ENCODE measurements at places on chromosomes 1 and 21. TPM values are rescaled to one million over a fixed set of nuclear protein-coding genes. Genes with fewer than 3 reads are reported as not detected.

The CD1D gene
- polyA plus RNA-seq, result 1.3 TPM

The DCST2 gene
- polyA plus RNA-seq, result 0.63 TPM

The MYOCOS gene
- polyA plus RNA-seq, result not detected

The TIE1 gene
- 42.5 TPM for polyA plus RNA-seq

The SELP gene
- polyA plus RNA-seq, result 1.2 TPM

DNA sequence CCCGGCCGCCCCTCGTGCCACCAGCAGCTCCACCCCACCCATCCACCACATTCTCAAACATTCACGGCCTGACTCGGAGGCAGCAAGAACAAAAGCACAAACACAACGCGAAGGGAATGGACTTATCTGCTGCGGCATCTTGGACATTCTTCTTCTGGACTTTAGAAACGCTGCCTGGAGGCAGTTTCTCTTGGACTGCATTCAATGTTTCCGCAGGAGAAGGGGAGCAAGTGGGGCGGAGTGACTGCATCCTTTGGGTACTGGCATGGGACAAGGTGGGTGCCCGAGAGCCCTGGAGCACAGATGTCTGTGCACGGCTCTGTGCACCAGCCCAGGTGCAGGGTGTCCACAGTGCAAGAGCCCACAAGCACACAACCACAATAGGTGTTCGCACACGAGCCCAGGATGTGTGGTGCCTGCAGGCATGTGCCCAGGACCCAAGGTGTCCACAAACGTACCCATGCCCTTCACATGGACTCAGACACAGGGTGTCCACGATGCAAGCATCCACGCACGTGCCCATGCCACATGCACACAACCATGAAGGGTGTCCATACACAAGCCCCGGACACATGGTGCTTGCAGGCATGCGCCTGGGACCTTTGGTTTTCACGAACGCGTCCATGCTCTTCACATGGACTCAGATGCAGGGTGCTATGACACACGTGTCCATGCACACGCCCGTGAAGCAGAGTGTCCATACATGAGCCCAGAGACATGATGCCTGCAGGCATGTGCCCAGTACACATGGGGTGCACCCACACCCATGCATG, 53.6 kb downstream of the WNT9A start:
- DNase-seq, result no peak

DNA sequence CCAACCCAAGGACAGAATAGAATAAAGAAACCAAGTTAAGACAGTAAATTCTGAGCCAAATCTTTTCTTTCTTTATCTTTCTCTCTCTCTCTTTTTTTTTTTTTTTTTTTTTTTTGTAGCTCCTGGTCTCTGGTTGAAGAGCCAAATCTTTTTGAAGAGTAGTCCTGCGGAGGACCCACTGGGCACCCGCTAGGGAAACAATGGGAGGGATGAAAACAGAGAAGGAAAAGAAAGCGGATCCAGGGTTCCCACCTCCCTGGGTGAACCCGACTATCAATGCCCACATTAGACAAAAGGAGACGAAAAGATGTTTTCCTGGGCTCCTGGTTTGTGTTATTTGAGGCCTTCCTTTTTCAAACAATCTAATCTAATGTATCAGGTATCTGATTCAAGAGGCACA, 49.8 kb upstream of the FBXO28 start:
- no peak for DNase-seq

GRCh38 chr1:162187687-162188276, 118.3 kb downstream of the NOS1AP start:
- no peak for DNase-seq

DNA sequence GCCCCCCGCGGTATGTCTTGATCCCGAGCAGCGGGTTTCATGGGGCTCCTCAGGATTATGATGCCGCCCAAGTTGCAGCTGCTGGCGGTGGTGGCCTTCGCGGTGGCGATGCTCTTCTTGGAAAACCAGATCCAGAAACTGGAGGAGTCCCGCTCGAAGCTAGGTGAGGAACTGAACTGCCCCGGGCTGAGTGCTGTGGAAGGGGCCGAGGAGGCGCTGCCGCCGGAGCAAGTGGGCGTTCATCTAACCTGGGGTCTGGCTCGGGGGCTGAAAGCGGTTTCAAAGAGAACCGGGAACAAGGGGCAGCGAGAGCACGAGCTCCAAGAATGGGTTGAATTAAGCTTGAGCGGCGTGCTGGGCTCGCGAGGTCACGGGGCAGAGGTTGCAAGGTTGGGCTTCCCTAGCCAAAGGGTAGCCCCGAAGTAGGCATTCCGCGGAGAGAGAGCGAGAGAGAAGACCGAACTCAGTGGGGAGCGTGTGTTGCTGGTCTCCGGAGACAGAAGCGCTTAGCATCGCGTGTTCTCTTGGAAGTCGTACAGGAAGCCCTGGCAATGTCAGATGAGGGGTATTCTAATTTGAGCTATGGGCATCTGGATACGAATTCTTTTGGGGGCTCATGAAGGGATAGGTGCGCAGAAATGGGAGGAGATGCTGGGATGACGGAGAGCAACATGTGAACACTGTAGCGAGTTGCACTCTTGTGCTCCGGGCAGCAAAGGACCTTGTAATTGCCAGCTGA, 732 bp downstream of the HS2ST1 start:
- no peak for DNase-seq

DNA sequence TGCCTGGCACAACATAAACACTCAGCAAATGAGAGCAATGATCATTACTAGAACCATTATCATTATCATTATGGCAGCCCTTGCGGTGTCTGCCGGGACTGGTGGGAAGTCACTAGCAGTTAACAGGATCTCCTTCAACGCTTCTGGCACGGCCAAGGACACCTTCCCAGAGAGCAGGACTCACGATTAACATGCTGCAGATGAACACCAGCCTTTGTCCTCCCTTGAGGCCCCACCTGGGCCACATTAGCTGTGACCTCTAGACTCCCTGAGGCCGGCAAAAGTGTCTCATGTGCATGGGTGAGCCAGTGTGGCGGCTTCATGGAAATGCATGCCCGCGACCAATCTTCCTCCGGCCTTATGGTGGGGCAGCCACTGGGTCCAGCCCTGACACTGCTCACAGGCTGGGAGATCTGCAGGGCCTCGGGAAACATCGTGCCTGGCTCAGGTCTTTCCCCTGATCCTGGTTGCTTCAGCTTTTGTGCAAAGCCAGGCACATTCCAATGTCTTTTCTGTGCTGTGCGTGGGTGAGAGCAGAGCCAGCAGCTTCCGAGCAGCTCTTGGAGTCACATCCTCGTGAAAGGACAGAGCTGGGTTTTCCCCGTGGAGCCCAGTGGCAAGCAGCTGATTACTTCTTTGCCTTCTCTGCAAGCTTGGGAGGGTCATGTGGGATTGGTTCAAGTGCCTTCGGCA, 107.3 kb downstream of the HMGB4 start:
- no peak for DNase-seq

GRCh38 chr1:88537787-88538186, 146.3 kb upstream of the PKN2 start:
- DNase-seq, result no peak

DNA sequence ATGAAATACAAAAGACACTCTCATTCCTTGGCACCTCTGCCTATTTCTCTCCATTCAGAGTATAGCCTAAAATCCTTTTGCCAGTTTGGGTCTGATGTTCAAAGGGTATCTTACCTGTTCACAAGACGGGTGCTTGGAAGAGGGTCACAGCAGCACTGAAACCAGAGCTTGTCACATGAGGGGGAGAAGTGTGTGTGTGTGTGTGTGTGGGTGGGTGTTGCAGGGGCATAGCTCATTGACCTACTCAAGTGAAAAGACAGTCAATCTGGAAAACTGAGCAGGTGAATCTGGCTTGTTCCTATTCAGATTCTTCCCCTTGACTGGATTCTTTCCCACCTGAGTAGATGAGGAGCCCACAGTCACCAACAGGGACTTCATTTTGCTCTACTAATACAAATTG, 63.9 kb downstream of the KCTD3 start:
- DNase-seq, result no peak
